T-helper 2 cell (primary cell): ENCODE measurements at places on chromosomes 1 and 21.

GRCh38 chr1:232737917-232738316 is 67.3 kb upstream of the MAP10 start:
- DNase-seq: no peak

GRCh38 chr21:43376478-43376882 is 50.5 kb downstream of the SIK1 start:
- no peak for DNase-seq

- DNase-seq: no peak
Observed at GRCh38 chr1:186194107-186194756, 180.8 kb downstream of the TPR start.

- no peak for DNase-seq
Observed at GRCh38 chr1:27138368-27138767, 16.6 kb downstream of the SLC9A1 start.

DNA sequence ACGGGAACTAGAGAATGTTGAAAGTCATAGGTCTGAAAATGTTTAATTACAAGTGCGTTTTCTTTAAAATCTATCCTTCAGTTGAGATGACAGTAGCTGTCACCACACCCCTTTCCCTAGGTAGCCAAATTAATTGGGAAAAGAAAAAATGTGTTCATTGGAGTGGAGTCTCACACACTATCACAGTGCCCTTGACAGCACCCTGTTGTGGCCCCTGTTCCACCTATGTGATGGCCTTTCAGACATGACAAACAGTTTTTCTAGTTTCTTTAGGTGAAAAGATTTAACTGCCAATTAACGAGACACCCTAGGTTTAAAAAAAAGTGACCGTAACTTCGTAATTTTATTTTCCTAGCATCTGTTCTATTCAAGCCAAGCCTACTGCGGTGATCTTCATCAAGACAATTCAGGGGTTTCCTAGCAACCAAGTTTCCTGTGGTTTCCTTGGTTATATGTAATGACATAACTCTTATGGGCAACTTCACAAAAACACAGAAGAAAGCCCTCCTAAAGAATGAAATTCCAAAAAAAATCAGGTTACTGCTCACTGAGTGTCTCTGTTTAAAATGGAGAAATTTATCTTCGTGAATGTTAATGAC is 298.3 kb downstream of the PDE4B start:
- no peak for DNase-seq

- DNase-seq: no peak
Observed at GRCh38 chr21:40053007-40053406, 185.8 kb downstream of the PCP4 start.

- no peak for DNase-seq
Observed at GRCh38 chr1:6491966-6492365, 499 bp upstream of the PLEKHG5 start.
